ENCODE measurements at places on chromosomes 1 and 21.
A peak's percentile ranks its signal among the peaks of the same experiment; 100 is the strongest.

DNA sequence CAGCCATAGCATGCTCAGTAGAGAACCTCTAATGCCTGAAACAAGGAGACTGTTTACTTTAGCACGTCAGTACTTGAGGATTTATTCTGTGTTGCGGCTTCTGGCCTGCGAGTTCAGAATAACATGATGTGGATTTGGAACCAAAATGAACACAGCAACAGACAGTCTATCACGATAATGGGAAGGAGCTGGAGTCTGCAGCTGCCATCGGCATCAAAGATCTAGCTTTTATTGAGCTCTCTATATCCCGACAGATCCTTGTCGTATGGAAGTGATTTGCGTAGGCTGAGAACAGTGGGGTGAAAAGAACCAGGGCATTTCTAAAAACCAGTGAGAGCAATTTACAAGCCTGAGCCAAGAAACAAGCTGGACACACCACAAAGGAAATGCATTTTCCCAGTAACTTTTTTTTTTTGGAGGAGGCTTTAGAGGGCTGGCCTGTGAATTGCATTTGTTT lies 294.2 kb downstream of the KIF26B start:
- H3K4me3 ChIP-seq, result no peak overlapping the region
- H3K27me3 ChIP-seq, result no peaks in the 10 kb centered on the region
- no peaks in the 10 kb centered on the region for H3K4me1 ChIP-seq
- H3K27ac ChIP-seq, result no peak overlapping the region
- H3K36me3 ChIP-seq, result no peaks in the 10 kb centered on the region

GRCh38 chr1:27137544-27138075 lies 17.3 kb downstream of the SLC9A1 start:
- no peaks in the 10 kb centered on the region for H3K36me3 ChIP-seq
- no peak for DNase-seq
- H3K27ac ChIP-seq, result no peak overlapping the region

GRCh38 chr1:71656902-71657301 lies 576.1 kb upstream of the ZRANB2 start:
- H3K27ac ChIP-seq, result no peak overlapping the region
- no peaks in the 10 kb centered on the region for H3K27me3 ChIP-seq
- H3K36me3 ChIP-seq, result no peaks in the 10 kb centered on the region
- no peaks in the 10 kb centered on the region for H3K4me1 ChIP-seq

GRCh38 chr21:18340387-18340942 lies 63.1 kb downstream of the TMPRSS15 start:
- H3K4me1 ChIP-seq, result no peaks in the 10 kb centered on the region
- no peaks in the 10 kb centered on the region for H3K36me3 ChIP-seq
- no peak overlapping the region for H3K27ac ChIP-seq
- H3K4me3 ChIP-seq, result no peak overlapping the region
- DNase-seq, result no peak
- no peaks in the 10 kb centered on the region for H3K27me3 ChIP-seq

DNA sequence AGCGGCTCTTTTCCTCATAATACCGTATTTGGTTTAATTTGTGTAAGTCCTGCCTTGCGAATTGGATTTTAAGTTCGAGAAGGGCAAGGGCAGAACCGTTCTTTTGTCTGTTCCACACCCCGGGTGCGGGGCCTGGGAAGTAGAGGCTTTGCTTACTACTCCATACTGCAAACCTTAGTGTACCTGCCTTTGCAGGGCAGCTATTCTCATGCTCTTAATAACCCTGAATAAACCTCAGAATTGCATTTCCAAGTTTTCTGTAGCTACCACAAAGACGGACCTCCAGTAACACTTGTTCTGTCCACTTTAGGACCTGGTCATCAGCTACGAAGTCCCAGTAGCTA lies 657 bp upstream of the HNRNPU start:
- H3K4me3 ChIP-seq, result peak overlapping the region; percentile 89
- peak; percentile 55 for DNase-seq
- peaks cover 16% of the 10 kb centered on the region for H3K4me1 ChIP-seq
- peak overlapping the region; percentile 92 for H3K27ac ChIP-seq

DNA sequence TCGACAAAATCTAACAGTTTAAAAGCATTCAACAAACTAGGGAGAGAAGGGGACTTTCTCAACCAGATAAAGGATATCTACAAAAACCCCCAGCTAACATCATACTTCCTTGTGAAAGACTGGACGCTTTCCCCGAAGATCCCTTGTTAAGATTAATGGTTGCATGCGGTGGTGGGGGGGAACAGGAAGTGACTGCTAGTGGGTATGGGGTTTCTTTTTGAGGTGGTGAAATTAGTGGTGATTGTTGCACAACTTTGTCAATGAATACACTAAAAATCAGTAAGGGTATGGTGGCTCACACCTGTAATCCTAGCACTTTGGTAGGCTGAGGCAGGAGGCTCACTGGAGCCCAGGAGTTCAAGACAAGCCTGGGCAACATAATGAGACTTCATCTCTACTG lies 26.9 kb upstream of the EYA3 start:
- H3K4me1 ChIP-seq, result no peaks in the 10 kb centered on the region
- H3K4me3 ChIP-seq, result no peak overlapping the region
- H3K36me3 ChIP-seq, result no peaks in the 10 kb centered on the region
- H3K27me3 ChIP-seq, result no peaks in the 10 kb centered on the region
- no peak overlapping the region for H3K27ac ChIP-seq
- DNase-seq, result no peak

GRCh38 chr1:202291961-202292712 lies 49.6 kb downstream of the UBE2T start:
- peaks cover 30% of the 10 kb centered on the region for H3K4me1 ChIP-seq
- H3K36me3 ChIP-seq, result no peaks in the 10 kb centered on the region
- H3K4me3 ChIP-seq, result no peak overlapping the region
- peak; percentile 54 for DNase-seq

GRCh38 chr1:104706631-104707147 lies 957.0 kb downstream of the AMY1C start:
- H3K36me3 ChIP-seq, result no peaks in the 10 kb centered on the region
- no peaks in the 10 kb centered on the region for H3K27me3 ChIP-seq
- H3K27ac ChIP-seq, result no peak overlapping the region
- DNase-seq, result peak; percentile 13
- peak overlapping the region; percentile 54 for H3K4me3 ChIP-seq

GRCh38 chr1:231348442-231348841 lies 10.3 kb downstream of the SPRTN start:
- no peak overlapping the region for H3K4me3 ChIP-seq
- no peaks in the 10 kb centered on the region for H3K27me3 ChIP-seq
- peaks cover 69% of the 10 kb centered on the region for H3K36me3 ChIP-seq
- DNase-seq, result no peak

DNA sequence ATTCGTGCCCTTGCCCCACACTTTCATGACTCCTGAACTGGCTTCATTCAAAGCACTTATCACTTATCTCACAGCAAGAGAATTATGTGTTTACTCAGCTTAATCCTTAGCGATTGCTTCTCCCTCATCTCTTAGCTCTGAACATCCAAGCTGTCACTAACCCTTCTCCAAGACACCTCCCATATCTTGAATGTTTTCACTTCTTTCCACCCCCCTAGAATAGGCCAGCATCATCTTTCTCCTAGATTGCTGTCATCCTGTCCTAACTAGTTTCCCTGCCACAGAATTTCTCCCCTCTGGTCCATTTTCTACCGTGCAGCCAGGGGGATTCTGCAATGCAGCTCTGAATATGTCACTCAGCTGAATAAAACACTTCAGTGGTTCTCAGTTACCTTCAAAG lies 68.6 kb upstream of the SPATA6 start:
- H3K27ac ChIP-seq, result no peak overlapping the region
- H3K27me3 ChIP-seq, result peaks cover 2% of the 10 kb centered on the region
- no peaks in the 10 kb centered on the region for H3K4me1 ChIP-seq
- no peak for DNase-seq
- no peaks in the 10 kb centered on the region for H3K36me3 ChIP-seq

DNA sequence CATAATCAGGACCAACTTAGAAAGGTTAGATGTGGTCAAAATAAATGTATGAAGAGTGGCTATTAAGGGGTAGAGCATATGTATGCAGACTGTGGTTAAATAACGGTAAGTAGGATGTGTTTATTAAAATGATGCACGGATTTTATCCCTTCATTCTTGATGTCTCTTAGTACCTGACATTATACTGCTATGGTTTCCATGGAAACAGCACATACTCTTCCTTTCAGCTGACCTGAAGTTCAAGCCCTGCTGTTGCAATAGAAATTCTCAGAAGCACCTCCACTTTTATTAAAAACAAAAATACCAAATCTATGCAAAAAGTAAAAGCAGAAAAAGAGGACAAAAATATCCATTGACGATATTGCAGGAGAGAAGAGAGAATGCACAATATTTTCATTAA lies 381.4 kb downstream of the RWDD3 start:
- no peak for DNase-seq
- H3K36me3 ChIP-seq, result no peaks in the 10 kb centered on the region
- no peaks in the 10 kb centered on the region for H3K27me3 ChIP-seq
- H3K27ac ChIP-seq, result no peak overlapping the region

GRCh38 chr1:167090314-167090942 lies at the start of gene GPA33:
GPA33 (minus strand) TSS chr1:167090377; CDS start chr1:167090287, 90 bp downstream.
- peaks cover 20% of the 10 kb centered on the region for H3K4me1 ChIP-seq
- H3K36me3 ChIP-seq, result no peaks in the 10 kb centered on the region
- DNase-seq, result no peak
- H3K27ac ChIP-seq, result no peak within 1 kb of the TSS
- H3K4me3 ChIP-seq, result no peak within 1 kb of the TSS
- H3K27me3 ChIP-seq, result no peaks in the 10 kb centered on the region

DNA sequence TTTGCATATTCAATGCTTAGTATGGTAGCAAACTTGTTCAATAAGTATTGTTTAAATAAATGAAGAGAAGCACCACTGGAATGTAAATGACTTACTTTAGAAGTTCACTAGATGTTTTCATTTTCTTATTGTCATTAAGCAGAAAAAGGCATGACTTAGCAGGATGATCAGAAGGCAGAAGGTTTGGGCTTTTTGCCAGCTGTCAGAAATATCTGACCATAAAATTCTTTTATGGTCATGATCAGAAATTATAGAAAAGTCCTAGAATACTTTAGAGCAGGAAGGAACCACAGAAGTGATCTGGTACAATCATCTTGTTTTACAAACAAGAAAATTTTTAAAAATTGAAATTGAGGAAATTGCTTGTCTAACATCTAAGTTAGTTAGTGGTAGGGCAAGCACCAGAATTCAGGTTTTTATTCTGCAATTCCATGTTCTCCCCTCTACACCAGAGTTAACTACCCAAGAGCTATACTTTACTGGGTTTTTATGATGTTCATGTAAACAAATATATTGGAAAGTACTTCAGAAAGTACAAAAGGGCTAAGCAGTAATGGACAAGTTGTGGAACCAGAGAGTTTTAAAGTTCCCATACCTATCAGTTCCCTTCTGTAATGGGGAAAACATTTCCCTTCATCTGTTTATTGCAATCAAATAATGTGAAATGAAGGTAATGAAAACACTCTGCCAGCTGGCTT lies 10.1 kb downstream of the FMO5 start:
- H3K36me3 ChIP-seq, result no peaks in the 10 kb centered on the region
- no peaks in the 10 kb centered on the region for H3K27me3 ChIP-seq
- no peak overlapping the region for H3K4me3 ChIP-seq
- H3K4me1 ChIP-seq, result no peaks in the 10 kb centered on the region
- no peak for DNase-seq
- no peak overlapping the region for H3K27ac ChIP-seq

- peak; percentile 54 for DNase-seq
- no peaks in the 10 kb centered on the region for H3K36me3 ChIP-seq
- no peak overlapping the region for H3K4me3 ChIP-seq
- no peaks in the 10 kb centered on the region for H3K4me1 ChIP-seq
- no peaks in the 10 kb centered on the region for H3K27me3 ChIP-seq
Measured at GRCh38 chr1:248807067-248807737, 18.5 kb downstream of the SH3BP5L start.

- H3K4me1 ChIP-seq, result no peaks in the 10 kb centered on the region
- no peak overlapping the region for H3K27ac ChIP-seq
- H3K4me3 ChIP-seq, result no peak overlapping the region
- no peaks in the 10 kb centered on the region for H3K36me3 ChIP-seq
- no peaks in the 10 kb centered on the region for H3K27me3 ChIP-seq
- DNase-seq, result no peak
Measured at GRCh38 chr1:199862047-199862446, 165.5 kb upstream of the NR5A2 start.

DNA sequence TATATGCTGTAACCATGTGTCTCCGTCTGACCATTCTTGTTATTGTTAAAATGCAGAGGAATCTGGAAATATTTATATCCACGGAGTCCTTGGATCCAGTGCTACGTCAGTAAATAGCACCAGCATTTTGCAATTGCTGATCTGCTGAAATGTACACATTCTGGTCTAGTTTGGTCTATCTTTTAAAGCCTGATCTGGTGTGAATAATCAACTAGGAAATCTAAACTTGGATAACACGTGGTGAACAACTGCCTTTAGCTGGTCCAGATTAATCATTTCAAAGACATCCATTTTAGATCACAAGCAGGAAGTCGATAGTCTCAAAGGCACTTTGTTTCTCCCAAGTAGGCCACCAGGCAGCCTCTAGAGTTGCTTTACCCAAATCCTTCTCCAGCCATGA lies 32.6 kb downstream of the PDPN start:
- no peaks in the 10 kb centered on the region for H3K4me1 ChIP-seq
- H3K36me3 ChIP-seq, result no peaks in the 10 kb centered on the region
- peaks cover 13% of the 10 kb centered on the region for H3K27me3 ChIP-seq
- H3K4me3 ChIP-seq, result no peak overlapping the region

DNA sequence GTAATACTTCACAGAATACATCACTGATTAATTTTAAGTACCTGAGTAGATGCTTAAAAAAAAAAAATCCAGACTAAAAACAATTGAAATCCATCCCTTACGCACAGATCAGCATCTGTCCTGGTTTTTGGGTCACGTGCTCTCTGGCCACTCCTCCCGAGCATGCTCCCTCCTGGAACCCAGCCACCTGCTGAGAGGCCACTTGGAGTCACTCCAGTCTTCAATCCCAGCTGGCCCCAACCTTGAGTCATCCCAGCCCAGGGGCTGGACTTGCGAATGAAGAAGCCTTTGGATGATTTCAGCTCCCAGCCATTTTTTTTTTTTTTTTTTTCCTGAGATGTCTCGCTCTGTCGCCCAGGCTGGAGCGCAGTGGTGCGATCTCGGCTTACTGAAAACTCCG lies 8.9 kb downstream of the MAP1LC3C start:
- H3K27ac ChIP-seq, result peak overlapping the region; percentile 50
- peak; percentile 93 for DNase-seq
- no peaks in the 10 kb centered on the region for H3K27me3 ChIP-seq
- no peak overlapping the region for H3K4me3 ChIP-seq
- no peaks in the 10 kb centered on the region for H3K36me3 ChIP-seq
- peaks cover 19% of the 10 kb centered on the region for H3K4me1 ChIP-seq

GRCh38 chr1:43253173-43253572 lies 16.6 kb upstream of the TMEM125 start:
- H3K27me3 ChIP-seq, result 0 out of 2 replicates have a peak, but pooled peaks cover 3% of the 10 kb centered on the region
- no peaks in the 10 kb centered on the region for H3K4me1 ChIP-seq
- no peak for DNase-seq
- no peak overlapping the region for H3K4me3 ChIP-seq

- H3K27ac ChIP-seq, result no peak overlapping the region
- peaks cover 6% of the 10 kb centered on the region for H3K4me1 ChIP-seq
- DNase-seq, result no peak
- no peak overlapping the region for H3K4me3 ChIP-seq
- H3K27me3 ChIP-seq, result no peaks in the 10 kb centered on the region
Measured at GRCh38 chr21:40667967-40668366, 179.0 kb downstream of the DSCAM start.

GRCh38 chr1:147769106-147769505 lies 8.7 kb upstream of the GJA5 start:
- DNase-seq, result no peak
- no peaks in the 10 kb centered on the region for H3K36me3 ChIP-seq
- H3K27ac ChIP-seq, result no peak overlapping the region
